ENCODE measurements at places on chromosomes 11 and 22.

DNA sequence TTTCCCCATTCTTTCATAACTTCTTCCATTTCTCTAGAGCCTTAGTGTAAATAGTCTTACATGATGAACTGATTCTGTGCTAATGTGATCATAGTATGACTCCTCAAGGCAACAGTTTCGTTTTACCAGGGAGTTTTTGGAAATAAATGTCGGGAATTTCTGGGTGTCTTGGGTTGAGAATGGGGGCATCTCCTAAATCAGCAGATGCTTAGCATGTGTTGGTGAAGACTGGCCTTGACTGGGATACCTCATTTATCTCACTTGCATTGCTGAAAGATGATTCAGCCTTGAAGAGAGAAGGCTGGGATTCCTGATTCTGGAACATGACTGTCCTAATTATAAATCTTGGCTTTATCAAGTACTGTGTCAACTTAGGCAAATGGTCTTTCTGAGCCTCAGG lies 115.7 kb upstream of the C11orf87 start:
- DNase-seq = no peak

DNA sequence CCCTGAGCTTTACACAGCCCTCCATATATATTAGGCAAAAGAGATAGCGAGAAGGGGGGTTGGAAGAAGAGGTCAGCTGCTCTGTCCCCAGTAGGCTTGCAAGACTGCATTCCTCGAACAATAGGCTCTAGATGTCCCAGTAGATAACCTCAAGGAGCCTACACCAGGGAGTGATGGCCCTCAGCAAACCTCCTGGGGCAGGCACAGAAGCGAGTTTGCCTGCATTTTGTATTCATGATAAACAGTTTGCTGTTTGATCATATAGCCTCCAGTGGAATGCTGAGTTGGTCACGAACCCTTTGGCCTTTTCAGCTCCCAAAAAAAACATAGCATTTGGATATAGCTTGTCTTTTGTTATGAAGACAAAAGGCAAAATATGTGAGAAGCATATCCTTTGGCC lies 95.1 kb upstream of the GRAMD1B start:
- DNase-seq = no peak

- DNase-seq = no peak
These were observed 688 bp downstream of the PTS start for GRCh38 chr11:112226831-112227401.

GRCh38 chr22:28801845-28802594 lies 1.7 kb upstream of the XBP1 start:
- no peak for DNase-seq

DNA sequence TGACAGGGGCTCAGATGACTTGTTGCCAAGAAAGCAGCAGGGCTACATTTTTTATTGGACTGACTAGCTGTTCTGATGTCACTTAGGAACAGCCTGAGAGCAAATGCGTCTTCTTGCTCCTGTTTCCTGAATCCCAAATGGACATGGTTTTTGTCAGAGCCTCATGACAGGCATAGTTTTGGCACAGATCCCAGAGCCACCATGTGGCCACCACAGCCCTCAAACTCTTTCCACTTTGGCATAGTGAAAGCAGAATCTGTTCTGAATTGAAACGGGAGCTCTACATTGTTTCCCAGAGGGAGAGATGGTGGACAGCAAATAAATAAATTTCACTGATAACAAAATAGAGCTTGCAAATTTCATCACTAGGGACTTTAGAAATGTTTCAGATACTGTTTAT lies 222.2 kb downstream of the C11orf87 start:
- no peak for DNase-seq

GRCh38 chr11:116226731-116227130 lies 546.1 kb downstream of the BUD13 start:
- no peak for DNase-seq

- DNase-seq = no peak
These were observed 569.9 kb downstream of the LUZP2 start for GRCh38 chr11:25066706-25067105.

DNA sequence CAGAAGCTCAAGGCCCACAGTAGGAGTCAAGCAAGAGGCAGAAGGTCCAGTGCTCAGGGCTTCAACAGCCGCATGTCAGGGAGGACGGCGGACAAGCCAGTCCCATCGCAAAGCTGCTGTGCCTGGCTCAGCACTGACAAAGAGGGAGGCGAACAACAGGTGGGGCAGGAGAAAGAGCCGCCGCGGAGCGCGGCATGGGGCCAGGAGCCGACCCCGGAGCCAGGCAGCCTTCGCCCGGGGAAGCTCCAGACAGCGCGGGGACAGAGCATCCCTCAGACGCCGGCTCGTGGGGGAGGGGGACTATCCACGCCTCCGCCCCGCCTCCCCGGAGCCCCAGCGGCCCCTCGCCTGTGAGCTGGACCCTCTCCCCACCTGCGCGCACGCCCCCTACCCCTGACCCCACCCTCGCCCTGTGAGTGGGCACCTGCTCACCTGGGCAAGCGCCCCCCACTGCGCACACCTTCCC lies 369 bp downstream of the DHCR7 start:
- no peak for DNase-seq

DNA sequence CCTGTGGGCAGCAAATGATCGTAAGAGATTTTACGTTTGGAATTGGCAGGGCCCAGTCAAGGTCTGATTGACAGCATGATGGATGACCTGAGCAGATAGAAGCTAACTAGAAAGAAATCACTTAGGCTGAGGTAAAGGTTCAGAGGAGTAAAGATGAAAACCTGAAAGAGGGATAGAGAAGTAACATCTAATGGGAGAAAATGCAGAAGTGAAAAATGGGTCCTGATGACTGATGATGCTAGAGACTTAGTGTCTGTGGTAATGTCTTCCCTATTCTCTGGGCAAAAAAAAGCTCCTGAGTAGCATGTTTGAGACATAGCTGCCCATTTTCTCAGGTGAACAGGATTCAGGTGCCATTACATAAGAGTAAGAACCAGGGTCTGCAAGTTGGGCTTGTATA lies 628.8 kb upstream of the ANO5 start:
- DNase-seq = no peak

DNA sequence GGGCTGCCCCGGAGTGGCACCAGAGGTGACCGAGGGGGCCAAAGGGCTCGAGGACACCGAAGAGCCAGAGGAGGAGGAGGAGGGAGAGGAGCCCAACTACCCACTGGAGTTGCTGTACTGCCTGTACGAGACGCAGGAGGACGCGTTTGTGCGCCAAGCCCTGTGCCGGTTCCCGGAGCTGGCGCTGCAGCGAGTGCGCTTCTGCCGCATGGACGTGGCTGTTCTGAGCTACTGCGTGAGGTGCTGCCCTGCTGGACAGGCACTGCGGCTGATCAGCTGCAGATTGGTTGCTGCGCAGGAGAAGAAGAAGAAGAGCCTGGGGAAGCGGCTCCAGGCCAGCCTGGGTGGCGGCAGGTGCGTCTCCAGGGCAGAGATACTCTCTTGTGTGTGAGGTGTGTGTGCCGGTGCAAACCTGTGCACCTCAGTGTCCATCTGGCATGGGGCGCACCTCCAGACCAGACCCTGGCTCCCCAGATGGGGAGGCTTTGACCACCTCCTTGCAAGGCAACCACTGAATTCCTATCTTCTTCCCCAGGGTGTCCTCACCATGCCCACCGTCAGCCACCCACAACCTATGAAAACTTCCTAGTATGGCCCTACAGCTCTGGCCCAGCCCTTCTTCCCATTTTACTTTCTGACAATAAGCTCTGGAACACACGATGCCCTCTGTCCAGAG lies 3.4 kb downstream of the NLRP6 start:
- DNase-seq = no peak

Data from cortex of kidney (tissue), 1 donor.